ENCODE measurements at places on chromosomes 16 and 17.

- no peak for DNase-seq
These were observed 5.3 kb downstream of the ST3GAL2 start for GRCh38 chr16:70433458-70434103.

DNA sequence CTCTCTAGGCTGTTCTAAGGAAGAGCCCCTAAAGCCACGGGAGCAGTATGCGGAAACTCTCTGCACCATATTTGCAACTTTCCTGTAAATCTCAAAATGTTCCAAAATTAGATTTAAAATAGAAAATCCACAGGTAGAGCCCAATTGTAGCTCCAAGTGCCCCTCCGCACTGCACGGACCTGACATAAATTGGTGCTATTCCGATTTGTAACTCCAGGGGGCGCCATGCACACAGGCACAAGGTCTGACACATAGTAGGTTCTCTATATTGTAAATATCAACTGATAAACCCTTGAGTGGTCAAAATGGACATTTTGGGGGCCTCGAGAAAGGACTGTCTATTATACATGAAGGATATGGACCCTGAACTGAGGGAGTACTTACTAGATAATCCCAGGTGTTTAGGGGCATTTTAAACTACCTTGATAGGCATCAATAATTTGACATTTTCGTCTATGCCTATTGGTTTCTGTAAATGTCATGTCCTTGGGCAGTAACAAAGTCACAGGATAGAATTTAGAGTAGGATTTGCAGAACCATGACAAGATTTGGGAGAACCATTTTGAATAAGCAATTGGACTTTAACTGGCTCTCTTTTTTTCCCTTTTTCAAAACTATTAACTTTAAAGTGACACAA, 36.6 kb upstream of the TMEM132E start:
- DNase-seq = peak; percentile 72

DNA sequence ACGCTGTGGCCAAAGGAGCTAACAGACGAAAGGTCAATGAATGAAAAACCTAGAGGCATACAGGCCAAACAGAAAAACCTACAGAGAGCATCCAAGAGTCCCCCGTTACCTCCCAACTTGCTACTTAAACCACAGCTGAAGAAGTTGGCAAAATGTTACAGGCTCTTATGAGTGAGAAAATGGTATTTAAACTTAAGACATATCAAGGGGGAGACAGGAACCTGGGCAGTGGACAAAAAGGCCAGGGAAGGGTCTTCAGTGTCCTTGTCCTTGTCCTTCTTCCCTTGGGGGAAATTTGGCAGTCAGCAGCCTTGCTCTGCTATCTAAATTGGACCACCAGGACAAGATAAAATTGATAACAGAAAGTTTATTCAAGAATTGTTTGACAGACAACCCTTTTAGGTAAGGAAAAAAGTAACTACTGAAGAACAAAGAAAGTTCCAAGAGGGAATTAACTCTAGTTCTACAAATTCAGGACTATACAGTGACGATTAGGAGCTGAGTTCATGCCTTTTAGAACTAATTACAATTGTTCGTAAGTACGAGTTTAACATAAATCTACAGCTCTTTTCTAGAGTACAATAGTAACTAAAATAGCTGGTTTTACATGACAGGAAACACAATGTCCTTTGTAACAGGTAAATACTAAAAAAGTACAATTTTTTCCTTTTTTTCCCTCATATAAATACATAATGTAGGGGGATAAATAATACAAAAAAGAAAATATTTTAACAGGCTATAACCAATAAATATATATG, 3.8 kb upstream of the HOXB2 start:
- DNase-seq = no peak

- no peak for DNase-seq
These were observed 66.4 kb downstream of the NXN start for GRCh38 chr17:913207-913606.

- no peak for DNase-seq
These were observed 13.8 kb downstream of the SMIM5 start for GRCh38 chr17:75647061-75647460.

DNA sequence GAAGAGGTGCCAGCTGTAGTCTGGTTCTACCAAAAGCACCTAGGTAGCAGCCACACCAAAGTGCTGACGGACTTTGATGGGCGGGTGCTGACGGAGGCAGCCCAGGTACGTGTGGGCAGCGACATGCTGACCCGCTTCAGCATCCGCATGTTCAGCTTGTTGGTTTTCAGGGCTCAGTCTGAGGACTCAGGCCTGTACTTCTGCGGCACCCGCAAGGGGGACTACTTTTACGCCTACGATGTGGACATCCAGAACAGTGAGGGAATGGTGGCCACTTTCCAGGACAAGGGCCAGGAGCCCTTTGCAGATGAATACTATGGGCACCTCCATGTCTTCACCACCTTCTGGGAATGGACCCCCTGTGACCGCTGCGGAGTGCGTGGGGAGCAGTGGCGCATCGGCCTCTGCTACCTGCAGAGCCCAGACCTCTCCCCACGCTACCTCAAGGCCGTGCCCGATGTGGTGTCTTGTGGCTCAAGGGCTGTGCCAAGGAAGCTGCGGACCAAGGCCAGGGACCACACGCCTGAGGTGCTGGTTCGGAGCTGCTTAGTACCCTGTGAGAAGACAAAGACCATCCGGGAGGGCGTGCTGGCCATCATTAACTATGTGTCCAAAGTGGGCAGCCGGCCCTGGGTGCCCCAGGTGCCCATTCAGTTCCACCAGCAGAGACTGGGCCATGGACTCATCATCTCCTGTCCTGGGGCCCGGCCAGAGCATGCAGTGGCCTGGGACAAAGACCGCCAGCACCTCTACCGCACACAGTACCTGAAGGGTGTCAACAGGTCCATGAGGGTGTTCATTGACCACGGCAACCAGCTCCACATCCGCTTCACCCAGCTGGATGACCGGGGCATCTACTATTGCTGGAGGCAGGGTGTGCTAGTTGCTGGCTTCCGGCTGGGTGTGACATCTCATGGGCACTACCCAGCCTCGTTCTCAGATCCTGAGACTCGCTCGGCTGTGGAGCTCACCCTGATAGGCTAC, 5.0 kb upstream of the EFTUD2 start:
- DNase-seq = no peak

DNA sequence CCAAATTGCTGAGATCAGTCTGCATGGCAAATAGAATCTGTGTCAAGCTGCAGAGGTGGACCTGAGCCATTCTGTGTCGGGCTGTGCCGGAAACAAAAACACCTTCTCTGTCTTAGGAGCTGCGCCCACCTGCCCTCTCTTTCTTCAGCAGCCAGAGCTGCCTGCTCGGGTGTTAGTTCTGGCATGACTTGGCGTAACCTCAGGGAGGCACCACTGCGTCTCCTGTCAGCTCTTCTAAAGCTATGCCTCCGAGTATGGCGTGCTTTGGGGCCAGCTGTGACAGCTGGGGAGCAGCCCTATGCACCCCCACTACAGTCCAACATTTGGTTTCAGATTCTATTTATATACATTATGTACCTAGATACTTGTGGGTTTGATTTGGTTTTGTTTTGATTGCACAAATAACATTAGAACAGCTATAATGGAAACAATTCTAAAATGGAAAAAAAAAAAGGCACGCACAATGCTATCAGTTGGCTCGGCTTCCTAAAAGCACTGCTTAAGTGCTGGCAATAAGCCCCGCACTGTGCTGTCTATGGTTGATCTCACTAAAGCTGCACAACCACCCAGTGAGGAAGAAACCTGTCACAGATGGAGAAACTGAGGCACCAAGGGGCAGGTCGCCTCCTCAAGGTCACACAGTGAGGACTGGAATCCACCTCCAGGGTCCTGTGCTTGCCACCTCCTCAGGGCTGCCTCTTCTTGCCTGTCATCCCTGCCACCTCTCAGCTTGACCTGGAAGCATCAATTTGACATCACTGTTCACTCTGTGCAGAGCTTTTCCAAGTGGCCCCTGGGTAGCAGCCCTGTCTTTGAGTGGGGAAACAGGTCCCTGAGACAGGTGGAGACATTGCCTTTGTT, 18.7 kb upstream of the ADGRG1 start:
- DNase-seq = peak; percentile 86

GRCh38 chr17:74135391-74136167, 67.9 kb upstream of the RPL38 start:
- no peak for DNase-seq

DNA sequence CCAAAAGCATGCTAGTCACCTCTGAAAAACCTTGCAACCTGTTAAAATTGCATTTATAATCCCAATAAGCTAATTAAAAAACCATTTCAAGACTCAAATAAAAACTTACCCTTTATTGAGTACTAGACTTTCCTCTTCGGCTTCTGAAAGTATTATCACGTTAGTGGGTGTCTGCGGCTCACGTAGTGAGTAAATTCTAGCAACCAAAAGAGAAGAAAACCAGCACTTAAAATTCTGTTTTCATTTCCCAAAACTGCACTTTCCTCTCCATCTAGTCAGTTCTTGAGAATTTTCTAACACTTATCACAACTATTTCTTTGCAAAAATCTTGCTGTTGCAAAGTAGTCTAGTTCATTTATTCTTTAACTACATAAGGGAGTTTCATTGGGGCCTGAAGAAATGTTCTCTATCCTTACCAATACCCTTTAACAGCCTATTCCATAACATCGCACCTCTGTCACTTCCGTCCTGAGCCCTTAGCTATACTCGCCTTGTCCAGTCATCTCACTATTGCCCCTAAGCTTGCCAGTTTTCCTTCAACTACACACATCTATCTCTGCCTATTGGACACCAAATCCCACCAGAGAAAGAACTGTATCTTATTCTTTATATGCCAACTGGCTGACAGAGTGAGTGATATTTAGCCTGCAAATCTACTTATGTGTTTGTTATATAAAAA, 8.7 kb downstream of the NUP88 start:
- no peak for DNase-seq

DNA sequence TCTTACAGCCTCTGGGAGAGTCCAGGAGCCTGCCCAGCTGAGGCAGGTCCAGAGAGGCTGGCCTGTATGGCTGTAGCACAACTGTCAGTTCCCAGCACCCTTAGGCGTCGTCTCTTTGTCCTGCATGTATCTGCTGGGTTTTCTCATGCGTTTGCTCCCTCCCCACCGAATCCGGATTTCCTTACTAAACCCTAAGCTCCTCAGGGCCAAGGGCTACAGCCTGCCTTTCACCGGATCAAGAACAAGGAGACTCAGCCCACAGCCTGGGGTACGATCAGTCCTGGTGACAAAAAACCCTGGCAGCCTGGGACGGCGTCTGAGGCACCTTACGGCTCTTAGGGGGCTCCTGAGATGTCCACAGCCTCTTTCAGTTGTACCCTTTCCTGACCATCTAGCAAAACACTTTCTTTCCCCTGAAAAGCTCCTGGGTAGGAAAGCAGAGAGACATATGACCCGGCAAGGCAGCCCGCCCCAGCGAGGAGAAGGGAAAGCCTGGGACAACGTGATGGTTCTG, 12.2 kb downstream of the HIC1 start:
- no peak for DNase-seq

GRCh38 chr17:7833011-7833794, 814 bp upstream of the KDM6B start:
- no peak for DNase-seq

- no peak for DNase-seq
These were observed 1951.0 kb downstream of the TP53TG3F start for GRCh38 chr16:35410438-35410837.

- DNase-seq = peak; percentile 21
These were observed at the start of gene MFAP4 for GRCh38 chr17:19386974-19387920. TSS of gene MFAP4 (minus strand) at chr17:19387190. CDS start at chr17:19387155, 35 bp downstream.

DNA sequence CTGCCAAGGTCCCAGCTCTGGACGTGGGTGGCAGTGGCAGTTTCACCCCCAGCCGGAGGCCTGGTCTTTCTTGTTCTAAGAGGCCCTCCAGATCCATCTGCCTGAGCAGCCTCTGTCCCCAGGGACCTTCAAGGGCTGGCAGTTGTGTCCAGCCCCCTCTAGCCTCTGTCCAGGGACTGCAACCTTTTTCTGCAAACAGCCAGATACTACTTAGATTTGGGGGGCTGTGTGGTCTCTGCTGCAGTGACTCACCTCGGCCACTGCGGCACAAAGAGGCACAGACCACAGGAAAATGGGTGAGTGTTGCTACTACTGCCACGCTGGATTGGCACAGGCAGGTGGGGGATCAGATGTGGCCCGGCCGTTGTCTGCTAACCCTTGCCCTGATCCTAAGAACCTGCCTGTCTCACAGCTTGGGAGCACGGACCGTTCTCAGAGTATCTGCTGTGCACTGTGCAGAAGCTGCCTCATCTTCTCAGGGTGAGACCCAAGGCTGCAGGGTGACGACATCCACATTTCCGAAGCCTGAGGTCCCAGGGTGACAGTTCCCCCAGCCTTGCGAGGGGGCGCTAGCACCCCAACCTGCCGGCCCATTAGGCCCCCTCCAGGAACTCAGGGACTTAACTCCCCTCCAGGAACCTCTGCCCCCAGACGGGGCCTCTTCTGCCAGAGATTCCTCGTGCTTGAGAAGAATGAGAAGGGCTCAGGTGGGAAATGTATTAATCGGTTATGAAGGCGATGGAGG, 27.6 kb downstream of the MXRA7 start:
- no peak for DNase-seq

DNA sequence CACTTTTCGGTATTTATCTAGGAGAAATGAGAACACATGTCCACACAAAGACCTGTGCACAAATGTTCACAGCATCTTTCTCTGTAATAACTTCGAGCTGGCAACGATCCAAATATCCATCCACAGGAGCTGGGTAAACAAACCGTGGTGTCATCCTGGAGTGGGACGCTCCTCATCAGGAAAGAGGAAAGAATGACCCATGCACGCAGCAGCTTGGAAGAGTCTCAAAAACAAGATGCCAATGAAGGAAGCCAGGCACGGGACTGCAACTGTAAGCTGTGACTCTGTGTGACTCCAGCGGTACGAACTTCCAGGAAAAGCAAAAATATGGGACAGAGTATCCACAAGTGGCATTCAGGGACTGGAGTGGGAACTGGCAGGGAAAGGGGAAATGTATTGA, 36.7 kb upstream of the CIBAR2 start:
- DNase-seq = no peak

- no peak for DNase-seq
These were observed 103.8 kb downstream of the CLEC16A start for GRCh38 chr16:11047939-11048800.

DNA sequence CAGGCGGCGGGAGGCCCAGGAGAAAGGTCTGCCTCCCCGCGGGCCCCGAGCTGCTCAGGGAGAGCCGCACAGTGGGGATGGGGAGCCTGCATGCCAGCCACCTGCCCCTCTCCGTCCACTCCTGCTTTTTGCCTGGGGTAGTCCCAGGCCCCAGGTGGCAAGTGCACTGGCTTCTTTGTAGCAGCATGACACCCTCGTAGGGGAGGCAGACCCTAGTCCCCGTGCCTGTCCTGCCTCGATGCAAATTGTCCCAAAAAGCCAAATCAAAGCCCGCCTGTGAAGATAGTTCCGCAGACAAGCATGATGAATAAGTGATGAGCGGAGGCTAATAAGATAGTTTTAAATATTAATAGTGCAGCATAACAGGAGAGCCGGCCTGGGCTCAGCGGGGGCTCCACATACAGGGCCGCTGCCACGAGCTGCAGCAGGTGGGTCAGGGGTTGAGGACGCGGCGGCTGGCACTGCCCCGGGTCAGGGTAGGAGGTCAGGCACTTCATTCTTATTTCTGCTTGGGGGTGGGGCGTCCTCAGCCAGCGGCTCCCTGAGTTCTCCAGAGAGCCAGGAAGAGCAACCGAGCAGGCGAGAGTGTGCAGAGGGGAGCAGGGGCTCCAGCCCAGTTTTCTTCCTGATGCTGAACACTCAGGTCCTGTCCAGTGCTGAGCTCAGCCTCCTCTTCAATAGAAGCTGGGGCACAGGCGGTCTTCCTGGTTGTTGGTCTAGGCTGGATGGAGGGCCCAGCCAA, 26.8 kb downstream of the GINS2 start:
- DNase-seq = no peak

- no peak for DNase-seq
These were observed 130.5 kb downstream of the NPIPB5 start for GRCh38 chr16:22641131-22641628.

- DNase-seq = no peak
These were observed 2.3 kb downstream of the ORAI3 start for GRCh38 chr16:30951193-30951592.
